ENCODE measurements at places on chromosomes 11 and 22. TPM values are rescaled to one million over a fixed set of nuclear protein-coding genes. Genes with fewer than 3 reads are reported as not detected.

The ART5 gene
- not detected for polyA plus RNA-seq

The PGA5 gene
- polyA plus RNA-seq, result 0.06 TPM

The TMEM121B gene
- polyA plus RNA-seq, result 0.03 TPM

The PDGFB gene
- polyA plus RNA-seq, result 1.7 TPM

The MED19 gene
- 11.1 TPM for polyA plus RNA-seq

The OR52K2 gene
- not detected for polyA plus RNA-seq

DNA sequence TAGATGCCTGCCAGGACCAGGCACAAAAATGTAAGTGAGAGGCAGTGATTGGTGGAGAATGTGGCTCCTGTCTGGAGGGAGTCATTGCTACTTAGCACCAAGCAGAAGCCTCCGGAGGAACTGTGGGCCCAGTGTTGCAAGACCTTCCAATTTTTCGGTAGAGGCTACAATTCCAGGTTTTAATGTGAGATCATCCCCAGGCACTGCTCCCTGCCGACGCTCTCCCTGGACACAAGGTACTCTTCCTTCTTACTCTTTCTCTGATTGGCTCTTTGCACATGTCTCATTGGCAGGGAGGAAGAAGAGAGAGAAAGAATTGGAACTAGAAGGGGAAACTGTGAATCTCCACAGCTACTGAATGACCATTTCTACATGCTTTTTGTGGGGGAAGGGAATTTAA is 53.7 kb upstream of the EP300 start:
- H3K27me3 ChIP-seq, result no peaks in the 10 kb centered on the region
- H3K4me1 ChIP-seq, result peaks cover 8% of the 10 kb centered on the region
- H3K4me3 ChIP-seq, result no peak overlapping the region
- DNase-seq, result no peak
- H3K36me3 ChIP-seq, result no peaks in the 10 kb centered on the region
- no peak overlapping the region for H3K27ac ChIP-seq

GRCh38 chr11:102966011-102966410 is 10.5 kb upstream of the MMP13 start:
- no peaks in the 10 kb centered on the region for H3K4me1 ChIP-seq
- H3K27me3 ChIP-seq, result no peaks in the 10 kb centered on the region
- no peaks in the 10 kb centered on the region for H3K36me3 ChIP-seq
- no peak overlapping the region for H3K4me3 ChIP-seq
- H3K27ac ChIP-seq, result no peak overlapping the region

Measured in spleen (tissue), 13 donors.